GM12892 (cell line): ENCODE measurements at places on chromosomes 3 and 15.

GRCh38 chr15:38377636-38378035 lies 76.3 kb upstream of the FAM98B start:
- DNase-seq: no peak

GRCh38 chr3:136939489-136939888 lies 18.3 kb upstream of the IL20RB start:
- no peak for DNase-seq

DNA sequence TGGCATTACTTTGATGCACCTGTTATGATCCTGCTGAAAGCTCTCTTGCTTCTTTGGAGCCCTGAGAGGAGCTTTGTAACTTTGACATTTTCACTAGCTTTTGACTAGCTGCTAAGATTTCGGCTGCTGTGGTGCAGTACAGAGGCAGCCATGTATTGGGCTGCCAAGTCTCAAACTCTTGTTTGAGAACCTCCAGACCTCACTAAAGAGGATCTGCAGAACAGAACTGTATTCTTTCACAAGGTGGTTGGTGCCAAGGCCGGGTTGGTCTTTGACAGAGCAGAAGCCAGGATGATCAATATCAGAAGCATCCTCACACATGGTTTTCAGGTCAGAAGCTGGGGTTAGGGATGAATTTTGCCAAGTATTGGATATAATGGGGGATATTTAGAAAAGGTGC lies 34.6 kb upstream of the GOLGA8B start:
- no peak for DNase-seq

- no peak for DNase-seq
Measured at GRCh38 chr15:89101302-89102193, 13.3 kb downstream of the ABHD2 start.

- DNase-seq: no peak
Measured at GRCh38 chr3:141853081-141853601, 23.3 kb upstream of the ATP1B3 start.

GRCh38 chr15:25175789-25176615 lies 221.2 kb downstream of the SNRPN start:
- no peak for DNase-seq

- DNase-seq: no peak
Measured at GRCh38 chr3:160883373-160883772, 127.3 kb downstream of the PPM1L start.

- DNase-seq: no peak
Measured at GRCh38 chr3:58358092-58358491, 25.4 kb downstream of the PXK start.

DNA sequence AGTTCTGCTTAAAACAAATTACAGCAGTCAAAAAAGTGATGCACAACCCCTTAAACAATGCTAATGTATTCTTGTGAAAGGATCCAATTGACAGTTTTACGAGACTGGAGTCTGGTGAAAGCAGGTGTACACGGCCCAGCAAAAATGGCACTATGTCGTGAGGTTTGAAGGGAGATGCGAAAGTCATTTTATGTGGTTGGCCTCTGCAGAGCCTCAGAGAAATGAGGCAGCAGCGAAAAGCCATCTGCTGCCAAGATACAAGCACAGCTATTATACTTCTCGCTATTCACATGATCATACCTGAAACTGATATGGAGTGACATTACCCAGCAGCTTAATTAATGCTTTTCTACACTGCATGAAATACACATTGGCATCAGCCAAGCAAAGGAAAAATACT lies 36.4 kb downstream of the MECOM start:
- no peak for DNase-seq

DNA sequence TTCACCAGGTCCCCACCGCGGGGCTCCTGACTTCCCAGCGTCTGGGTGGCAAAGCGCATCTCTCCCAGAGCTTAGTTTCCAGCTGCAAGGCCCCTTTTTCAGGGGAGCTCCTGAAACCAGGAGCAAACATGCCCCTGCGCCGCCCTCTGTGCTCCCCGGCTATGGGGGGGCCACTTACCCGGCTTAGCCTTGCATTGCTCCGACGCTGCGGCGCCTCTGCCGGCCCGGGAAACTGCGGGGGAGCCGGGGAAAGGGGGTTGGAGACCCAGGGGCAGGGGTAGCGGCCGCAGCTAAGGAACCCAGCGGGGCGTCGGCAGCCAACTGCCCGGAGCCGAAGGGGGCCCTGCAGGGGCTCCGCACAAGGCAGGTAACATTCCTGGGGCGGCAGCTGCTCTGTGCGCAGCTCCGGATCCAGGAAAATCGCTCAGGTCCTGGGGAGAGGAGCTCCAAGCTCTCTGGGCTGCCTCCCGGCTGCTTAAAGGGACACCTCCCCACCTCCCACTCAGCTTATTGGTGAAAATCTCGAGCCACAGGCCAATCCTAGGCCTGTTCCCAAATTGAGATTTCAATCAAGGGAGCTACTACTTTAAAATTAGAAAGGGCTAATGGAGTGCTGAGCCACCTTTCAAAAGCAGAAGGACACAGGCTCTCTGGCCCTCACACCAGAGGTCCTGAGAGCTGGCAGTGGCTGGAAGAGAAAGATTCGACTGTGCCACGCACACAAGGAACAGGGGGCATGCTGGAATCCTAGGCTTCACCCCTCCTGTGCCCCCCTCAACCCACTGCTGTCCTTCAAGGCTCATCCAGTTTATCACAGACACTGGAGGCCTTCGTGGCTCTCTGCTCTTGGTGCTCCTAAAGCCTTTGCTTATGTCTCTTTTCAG lies 42.7 kb upstream of the PRICKLE2 start:
- no peak for DNase-seq

- no peak for DNase-seq
Measured at GRCh38 chr3:48957006-48957705, 32.9 kb upstream of the P4HTM start.

- no peak for DNase-seq
Measured at GRCh38 chr15:63076714-63077046, 34.1 kb downstream of the TPM1 start.
